Liver (tissue), 10 donors: ENCODE measurements at places on chromosomes 5 and 9.

DNA sequence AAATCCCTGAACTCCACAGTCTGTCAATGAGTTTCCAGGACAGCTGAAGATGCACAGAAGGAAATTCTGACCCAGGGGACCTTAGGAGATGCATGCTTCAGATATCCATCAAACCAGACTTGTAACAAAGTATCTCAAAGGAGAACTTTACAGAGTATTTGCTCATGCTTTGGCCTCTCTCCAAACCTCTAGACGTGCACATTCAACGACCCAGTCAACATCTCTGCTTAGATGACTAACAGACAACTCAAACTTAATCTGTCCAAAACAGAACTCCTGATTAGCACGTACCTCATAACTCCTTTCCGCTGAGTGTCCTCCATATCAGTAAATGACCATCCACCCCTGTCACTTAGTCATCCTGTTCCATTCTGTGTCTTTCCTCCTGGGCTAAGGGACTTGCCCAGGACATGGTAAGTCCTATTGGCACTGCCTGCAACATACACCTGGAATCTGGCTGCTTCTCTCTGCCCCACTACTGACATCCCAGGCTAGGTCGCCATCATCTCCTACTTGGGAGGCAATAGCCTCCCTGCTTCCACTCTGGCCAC, 107.4 kb downstream of the LMNB1 start:
- DNase-seq: no peak

- no peak for DNase-seq
These were observed 165.5 kb upstream of the CD180 start for GRCh38 chr5:67361932-67362729.

- DNase-seq: no peak
These were observed 329.0 kb downstream of the PARP8 start for GRCh38 chr5:50995285-50995942.

DNA sequence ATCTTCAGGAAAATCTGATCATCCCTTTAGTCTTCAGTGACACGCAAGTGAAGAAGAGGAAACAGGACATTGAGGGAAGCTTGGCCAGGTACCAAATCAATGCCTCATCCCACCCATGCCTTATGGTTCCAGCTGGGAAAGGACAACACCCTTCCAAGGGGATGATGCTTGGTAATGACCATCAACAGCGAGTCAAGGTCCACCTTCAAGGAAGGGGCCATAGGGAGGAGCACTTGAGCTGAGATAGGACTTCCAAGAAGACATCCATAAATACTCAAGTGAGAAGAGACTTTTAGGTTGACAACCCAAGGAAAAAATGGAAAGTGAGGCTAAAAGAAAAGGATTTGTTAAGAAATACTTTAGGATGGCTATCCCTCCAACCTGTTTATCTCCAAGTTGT, 27.1 kb upstream of the GAS1 start:
- no peak for DNase-seq

DNA sequence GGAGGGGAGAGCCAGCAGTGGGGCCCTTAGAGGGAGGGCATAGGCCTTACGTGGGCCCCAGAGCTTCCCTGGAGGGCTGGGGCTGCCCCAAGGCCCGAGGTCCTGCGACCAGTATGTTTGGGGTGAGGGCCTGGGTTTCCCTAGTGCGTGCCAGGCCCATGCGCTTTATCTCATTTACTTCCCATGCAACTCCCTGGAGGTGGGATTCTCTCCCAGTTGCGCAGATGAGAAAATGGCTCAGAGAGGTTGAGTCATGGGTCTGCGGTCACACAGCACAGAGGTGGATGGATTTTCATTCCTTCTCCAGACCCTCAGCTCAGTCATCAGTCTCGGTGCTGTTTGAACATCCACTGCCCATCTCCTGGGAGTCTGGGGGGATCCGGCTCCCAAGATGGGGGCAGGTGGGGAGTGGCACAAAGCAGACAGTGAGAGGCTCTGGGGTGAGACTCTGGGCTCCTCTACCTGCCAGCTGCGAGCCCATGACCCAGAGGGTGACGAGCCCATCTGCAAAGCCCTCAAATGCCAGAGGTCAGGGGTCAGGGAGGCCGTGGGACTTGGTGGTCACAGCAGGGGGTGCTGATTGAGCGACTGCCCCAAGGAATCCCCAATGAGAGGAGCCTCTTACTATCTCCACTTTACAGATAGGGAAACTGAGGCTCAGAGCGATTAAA, 171.2 kb downstream of the GAPVD1 start:
- DNase-seq: no peak

DNA sequence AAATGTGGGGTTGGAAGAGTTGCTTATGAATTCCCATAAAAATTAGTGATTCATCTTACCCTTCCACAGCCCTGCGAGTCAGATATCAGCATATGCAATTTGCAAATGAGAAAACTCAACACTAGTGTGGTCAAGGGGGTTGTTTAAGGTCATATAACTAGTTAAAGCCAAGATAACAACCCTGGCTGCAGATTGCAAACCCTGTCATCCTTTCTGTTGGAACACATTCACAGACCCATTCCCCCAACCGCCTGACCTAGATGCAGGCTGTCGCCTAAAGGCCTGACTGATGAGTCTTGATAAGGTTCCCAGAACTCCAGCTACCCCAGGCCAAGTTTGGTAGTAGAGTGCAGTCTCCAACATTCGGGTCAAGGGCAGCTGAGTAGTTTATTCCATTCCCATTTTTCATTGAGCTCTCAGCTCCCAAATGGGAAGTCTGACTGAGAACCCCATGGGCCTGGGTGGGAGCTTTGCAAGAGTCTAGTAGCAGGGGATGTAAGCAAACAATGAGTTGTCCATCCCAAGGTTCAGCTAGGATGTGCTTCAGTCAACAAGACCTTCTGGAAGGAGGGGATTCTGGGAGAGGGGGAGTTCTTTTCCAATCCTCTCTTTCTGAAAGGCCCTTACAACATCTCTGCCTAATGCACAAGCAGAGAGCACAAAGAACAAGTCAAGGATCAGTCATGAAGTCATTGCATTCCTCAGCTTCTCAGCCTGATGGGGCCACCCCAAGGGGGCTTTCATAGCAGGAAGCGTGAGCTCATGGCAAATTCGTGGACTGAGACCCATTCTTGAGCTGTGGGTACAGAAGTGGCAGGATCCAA, 40.3 kb downstream of the ADAM19 start:
- DNase-seq: no peak

DNA sequence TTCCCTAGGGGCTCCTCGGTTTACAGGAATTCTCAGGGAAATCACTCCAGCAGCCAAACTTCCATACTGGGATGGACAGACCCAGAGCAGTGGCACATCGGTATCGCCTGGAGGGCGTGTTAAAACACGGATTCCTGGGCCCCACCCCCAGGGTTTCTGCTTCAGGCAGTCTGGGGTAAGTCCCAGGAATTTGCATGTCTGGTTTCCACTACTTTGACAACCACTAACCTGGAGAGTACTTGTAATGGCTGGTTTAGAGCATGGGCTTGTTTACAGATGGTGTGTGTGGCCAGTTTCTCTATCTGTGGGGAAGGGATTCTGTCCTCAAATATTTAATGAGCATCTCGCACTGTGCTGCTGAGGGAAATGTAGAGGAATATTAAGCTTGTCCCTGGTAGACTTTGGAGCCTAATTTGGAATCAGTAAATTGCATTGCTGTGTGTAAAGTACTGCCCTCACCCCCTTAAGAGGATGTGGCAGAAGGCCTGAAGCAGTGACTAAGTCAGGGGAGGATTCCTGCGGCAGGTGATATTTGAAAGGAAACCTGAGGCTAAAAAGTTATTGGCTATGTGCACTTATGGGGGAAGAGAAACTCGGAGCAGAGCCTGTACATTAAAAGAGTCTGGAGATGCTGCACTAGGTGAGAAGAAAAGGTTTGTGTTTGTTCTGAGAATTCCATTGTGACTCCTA, 18.6 kb upstream of the TJP2 start:
- no peak for DNase-seq

GRCh38 chr9:127457191-127457878, 6.0 kb downstream of the LRSAM1 start:
- no peak for DNase-seq

DNA sequence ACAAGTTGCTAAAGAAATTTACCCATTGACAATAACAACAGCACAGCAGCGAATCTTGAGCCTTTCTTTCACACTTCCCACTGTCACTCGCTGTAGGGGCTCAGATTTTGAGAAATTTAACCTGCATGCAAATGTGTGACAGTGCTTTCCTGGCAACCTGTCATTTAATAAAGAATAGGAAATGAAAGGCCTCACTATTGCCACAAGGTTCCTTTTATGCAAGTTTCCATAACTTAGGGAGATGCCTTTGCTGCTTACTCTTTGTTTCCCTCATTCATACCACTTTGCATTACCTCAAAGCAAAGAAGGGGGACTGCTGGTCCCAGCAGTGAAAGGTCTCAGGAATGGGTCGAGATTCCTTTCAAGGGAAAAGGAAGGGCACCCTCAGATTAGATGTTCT, 49.5 kb downstream of the PTCD2 start:
- no peak for DNase-seq

DNA sequence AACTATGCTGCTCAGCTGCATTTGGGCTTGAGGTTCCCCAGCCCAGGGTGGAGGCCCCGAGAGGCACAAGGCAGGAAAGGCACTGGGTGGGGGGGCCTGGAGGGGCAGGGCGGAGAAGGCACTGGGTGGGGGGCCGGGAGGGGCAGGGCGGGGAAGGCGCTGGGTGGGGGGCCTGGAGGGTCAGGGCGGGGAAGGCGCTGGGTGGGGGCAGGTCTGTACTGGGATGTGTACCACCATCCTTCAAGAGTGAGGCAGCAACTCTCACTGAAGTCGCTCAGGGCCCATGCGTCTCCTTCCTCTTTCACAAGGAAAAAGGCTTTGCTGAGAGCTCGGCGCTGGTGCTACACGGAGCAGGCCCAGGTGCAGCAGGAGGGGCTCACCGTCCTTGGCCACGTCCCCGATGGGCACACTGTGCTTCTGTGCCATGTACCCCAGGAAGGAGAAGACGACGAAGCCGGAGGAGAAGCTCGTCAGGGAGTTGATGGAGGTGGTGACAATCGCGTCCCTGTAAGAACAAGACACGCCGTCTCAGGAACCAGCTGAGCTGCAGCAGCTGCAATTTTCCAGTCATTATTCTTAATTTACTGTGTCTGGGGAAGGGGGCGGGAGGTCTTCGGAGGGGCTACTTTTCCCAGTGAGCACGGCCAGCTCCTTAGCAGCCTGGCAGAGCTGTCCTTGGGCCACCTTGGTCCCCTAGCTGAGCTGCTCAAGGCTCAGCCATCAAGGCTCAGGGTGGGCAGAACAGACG, 30.8 kb downstream of the SLC6A3 start:
- DNase-seq: peak; percentile 44

DNA sequence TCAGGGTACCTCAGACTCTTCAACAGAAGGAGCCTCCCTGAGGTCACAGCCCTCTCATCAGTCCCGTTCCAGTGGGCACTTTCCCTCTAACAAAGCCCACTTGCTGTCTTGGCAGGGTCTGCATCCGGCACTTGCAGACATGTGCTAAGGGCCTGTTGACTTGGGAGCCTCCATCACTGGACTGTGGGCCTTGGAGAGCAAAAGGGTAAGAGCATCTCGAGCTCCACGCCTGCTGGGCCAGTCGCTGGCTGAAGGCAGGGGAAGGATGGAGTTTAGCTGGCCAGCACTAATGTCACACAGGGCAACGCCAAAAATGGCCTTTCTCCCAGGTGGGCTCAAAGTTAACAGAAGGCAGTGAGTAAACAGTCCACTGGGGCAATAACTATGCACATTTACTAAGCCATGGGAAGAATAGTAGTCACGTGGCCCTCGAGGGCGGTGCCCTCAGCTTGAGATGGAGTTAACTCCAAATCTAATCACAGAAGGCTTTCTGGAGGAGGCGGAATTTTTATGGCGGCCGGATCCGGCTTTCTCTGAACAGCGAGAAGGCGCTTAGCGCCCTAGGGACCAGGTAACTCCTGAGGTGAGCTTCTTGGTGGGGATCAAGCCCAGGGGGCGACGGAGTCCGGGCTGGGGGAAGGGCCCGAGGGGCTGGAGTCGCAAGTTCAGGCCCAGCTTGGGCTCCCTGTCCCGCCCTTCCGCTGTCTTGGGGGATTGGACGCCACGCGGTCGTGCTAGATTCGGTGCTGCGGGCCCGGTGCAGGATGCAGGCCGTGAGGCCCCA, 2.0 kb upstream of the NSD1 start:
- peak; percentile 37 for DNase-seq

- no peak for DNase-seq
These were observed 19.9 kb downstream of the GPX3 start for GRCh38 chr5:151040211-151040747.

- DNase-seq: no peak
These were observed 275.0 kb upstream of the SGCD start for GRCh38 chr5:156051972-156052371.

GRCh38 chr9:23830929-23831730, 5.1 kb upstream of the ELAVL2 start:
- no peak for DNase-seq

DNA sequence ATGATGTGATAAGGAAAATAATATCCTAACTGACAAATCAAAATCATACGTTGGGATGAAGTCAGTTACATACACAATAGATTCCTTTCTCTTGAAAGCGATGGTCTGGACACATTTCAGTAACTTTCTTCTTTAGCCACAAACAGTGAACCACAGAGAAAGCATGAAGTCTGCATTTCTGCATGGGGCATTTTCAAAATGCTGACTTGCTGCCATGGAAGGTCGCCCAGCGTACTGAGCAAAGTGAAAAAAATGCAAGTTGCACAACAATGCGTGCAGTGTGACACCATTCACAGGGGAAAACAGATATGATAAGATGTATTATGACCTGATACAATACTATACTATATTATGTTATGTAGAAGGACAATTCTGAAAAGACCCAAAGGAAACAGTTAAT, 146.3 kb downstream of the SNX18 start:
- no peak for DNase-seq

DNA sequence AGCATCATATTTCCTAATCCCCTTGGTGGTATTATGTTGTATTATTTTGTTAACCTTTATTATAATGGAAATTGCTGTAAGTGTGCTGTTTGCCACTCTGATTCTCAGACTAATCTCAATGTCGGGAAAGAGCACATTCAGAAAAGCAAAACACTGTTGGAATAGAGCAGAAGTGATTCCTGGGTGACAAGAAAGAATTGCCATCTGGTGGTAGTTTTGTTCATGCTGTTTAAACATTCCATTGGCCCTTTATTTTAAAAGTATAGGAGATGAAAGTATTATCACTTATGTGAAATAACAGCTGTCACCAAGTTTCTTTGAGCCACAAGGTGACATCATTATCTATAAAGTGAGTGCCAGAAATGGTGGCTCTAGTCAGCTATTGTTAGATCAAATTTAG, 301.3 kb upstream of the SGCD start:
- no peak for DNase-seq

GRCh38 chr9:123097430-123098095, 64.1 kb downstream of the GPR21 start:
- DNase-seq: no peak

GRCh38 chr5:133445744-133446143, 166.6 kb downstream of the FSTL4 start:
- DNase-seq: no peak

DNA sequence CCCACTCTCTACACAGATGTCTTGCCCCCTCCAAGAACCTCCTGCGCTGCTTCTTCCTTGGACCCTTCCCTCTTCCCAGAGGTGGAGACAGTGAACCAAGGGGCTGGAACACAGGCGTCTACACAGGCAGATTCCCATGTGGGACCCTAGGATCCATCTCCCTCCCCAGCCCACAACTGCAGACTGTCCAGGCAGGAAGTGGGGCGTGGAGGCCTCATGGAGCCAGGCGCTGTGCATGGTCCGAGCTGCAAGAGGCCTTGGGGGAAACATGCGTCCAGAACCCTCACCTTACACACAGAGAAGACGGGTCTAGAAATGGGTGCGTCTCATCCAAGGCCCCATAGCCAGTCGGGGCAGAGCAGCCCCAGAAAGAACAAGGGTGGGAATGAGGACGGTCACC, 117.5 kb downstream of the VAV2 start:
- DNase-seq: no peak
